ENCODE measurements at places on chromosomes 7 and 10.

DNA sequence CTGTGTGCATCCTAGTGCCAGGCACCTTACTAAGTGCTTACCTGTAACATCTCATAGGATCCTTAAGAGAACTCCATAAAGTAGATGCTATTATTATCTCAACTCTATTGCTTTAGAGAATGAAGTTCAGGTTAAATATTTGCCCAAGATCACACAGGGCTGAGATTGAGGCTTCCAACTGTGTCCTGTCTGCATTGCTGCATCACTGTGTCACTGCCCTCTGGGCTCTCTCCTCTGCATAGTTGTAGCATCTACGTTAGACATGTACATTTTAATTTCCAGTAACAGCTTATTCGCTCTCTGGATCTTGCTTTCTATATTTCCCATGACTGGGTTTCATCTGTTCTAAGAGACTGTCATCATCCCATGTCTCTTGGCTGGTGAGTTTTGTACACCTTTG is 63.6 kb upstream of the FZD8 start:
- DNase-seq, result no peak

GRCh38 chr7:142537760-142538159 is 211.5 kb upstream of the PRSS1 start:
- no peak for DNase-seq

DNA sequence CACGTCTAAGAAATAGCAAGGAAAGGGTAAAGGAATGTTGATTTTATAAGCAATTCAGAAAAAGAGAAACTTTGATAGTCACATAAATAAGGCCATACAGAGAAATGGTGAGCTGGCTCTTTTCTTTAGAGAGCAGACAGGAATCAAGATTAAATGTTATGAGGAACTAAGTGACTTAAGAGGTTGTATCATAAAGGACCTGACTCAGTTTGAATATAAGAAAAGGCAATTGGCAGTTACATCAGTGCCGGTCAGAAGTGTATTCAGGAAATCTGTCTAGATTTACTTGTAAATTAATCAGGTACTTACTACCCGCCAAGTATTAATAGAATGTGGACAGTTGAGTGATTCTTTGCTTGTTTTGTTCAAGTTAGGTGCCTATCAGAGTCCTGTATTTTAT is 2.1 kb downstream of the MRPL32 start:
- no peak for DNase-seq

DNA sequence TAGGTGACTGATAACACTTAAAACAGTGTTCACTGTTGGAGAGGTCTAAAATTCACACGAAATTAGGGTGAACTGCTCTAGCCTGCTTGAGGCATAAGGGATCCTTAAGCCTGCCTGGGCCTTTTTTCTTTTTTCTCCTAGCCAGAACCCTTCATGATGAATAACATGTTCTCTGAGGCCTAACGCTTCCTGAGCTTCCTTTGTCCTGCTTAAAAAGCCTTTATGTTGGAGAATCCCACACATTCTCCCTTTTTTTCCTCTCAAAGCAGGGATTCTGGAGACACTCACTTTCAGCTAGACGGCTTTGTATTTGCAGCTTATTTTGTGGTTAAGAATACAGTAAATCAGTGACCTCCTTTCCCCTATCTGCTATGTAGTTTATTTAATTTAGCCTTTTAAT is 354.7 kb upstream of the PHF14 start:
- no peak for DNase-seq

DNA sequence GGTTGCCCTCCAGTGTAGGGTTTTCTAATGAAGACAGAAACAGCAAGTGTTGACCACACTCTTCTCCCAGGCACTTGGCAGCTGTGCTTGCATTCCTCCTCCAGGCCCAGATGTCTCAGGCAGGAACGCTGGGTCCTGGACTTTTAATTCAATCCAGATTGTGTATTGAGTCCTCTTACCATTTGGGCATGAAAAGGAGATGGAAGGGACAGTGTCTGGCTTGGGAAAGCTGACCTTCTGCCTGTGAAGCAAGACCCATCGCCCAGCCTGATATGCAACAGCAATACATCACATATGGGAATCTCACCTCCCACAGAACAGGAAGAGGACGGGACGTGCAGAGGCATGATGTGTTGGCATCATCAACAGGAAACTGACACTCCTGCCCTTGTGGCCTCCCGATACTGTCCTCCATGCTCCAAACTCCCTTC is 174.4 kb upstream of the LYZL2 start:
- DNase-seq, result no peak
